Aorta (tissue), 5 donors: ENCODE measurements at places on chromosomes 3 and 15. TPM values are rescaled to one million over a fixed set of nuclear protein-coding genes. Genes with fewer than 3 reads are reported as not detected.

GRCh38 chr3:59829527-59829926 is 779.7 kb upstream of the CFAP20DC start:
- H3K27me3 ChIP-seq: no peaks in the 10 kb centered on the region
- DNase-seq: no peak
- no peak overlapping the region for H3K4me3 ChIP-seq
- no peak overlapping the region for H3K27ac ChIP-seq

The NR1I2 gene
- not detected for total RNA-seq

GRCh38 chr3:159825216-159825854 is 163.3 kb upstream of the IL12A start:
- no peak overlapping the region for H3K27ac ChIP-seq
- no peaks in the 10 kb centered on the region for H3K36me3 ChIP-seq
- H3K4me3 ChIP-seq: no peak overlapping the region
- DNase-seq: no peak

The RFC4 gene
- 10.4 TPM for total RNA-seq

The ATP8B4 gene
- total RNA-seq: 43.9 TPM
